ENCODE measurements at places on chromosomes 12 and 14. TPM values are rescaled to one million over a fixed set of nuclear protein-coding genes. Genes with fewer than 3 reads are reported as not detected.

GRCh38 chr12:124321040-124321481, 26.2 kb downstream of the RFLNA start:
- DNase-seq: peak; percentile 72

GRCh38 chr14:55323910-55324309, 52.7 kb downstream of the FBXO34 start:
- DNase-seq: no peak

- DNase-seq: no peak
Observed at GRCh38 chr12:16467272-16467671, 119.8 kb downstream of the MGST1 start.

- peak; percentile 92 for DNase-seq
Observed at GRCh38 chr14:102579696-102580549, 12.5 kb upstream of the RCOR1 start.

LRTM2 gene
- polyA plus RNA-seq: not detected

DNA sequence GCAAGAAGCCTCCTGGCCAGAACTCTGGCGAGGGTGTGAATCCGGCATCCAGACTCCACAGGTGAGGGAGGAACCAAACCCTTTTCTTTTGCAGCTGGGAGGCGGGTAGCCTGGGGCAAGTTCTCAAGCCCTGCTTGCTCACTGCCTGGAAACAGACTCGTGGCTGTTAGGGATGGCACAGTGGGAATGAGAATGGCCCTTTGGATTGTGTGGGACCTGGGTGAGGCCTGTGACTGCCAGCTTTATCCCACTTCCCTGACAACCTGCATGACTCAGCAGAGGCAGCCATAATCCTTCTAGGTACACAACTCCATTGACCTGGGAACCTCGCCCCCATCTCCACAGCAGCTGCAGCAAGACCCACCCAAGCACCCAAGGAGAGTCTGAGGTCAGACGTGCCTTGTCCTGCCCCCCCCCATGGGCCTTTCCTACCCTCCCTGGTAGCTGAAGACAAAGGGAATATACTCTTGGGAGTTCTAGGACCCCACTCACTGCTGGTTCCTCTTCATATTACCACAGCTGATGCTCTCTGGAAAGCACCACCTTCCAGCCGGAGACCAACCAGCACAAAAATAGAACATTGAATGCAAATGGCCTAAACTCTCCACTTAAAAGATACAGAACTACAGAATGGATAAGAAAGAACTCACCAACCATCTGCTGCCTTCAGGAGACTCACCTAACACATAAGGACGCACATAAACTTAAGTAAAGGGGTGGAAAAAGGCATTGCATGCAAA, 5.1 kb upstream of the GPR33 start:
- DNase-seq: no peak

TAS2R42 gene
- not detected for polyA plus RNA-seq

SMCO2 gene
- polyA plus RNA-seq: 0.18 TPM

- DNase-seq: no peak
Observed at GRCh38 chr14:67493092-67493717, 4.7 kb upstream of the TMEM229B start.

DNA sequence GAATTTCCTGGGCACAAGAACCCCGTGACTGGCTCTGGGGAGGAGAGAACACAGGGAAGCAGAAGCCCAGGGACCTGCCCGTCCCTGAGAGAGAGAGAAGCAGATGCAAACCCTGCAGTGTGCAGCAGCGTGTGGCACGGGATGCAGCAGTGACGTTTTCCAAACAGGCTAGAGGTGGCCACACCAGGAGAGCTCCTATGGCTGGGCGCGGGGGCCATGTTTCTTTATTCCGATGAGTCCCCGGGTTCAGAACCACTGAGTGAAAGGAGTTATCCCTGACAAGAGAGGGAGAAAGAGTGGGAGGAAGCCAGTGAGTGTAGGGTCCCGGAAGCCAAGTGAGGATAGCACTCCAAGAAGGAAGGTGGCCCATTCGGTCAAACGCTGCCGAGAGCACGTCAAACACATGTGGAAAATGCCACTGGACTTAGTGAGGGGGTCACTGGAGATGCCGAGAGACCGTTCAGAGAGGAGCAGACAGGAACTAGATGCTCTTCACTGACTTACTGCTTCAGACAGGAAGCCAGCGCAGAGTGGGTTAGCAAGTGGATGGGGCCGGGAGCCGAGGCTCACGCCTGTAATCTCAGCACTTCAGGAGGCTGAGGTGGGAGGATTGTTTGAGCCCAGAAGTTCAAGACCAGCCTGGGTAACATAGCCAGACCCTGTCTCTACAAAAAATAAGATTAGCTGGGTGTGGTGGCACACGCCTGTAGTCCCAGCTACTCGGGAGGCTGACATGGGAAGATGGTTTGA, 123.0 kb downstream of the BCL11B start:
- no peak for DNase-seq

Data from GM23248 (cell line).